ENCODE measurements at places on chromosomes 7 and 10.

GRCh38 chr10:60044971-60045370 lies 138.6 kb upstream of the CCDC6 start:
- DNase-seq, result no peak

DNA sequence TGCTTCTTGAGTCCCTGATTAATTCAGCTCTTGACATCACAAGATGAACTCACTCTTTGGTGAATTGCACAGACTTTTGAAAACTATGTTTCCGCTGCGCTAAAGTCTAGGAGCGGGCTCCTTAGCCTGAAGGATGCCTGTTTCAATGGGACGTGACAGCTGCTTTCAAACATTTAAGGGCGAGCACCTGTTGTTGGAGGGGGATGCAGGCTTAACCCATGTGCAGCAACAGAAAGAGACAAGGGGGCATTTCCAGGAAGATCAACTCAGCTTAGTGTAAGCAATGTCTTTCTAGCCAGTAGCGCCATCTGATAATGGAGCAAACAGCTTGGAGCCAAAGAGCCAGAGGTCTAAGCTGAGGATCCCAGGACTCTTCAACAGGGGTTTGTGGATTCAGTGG lies 8.4 kb upstream of the PFKFB3 start:
- no peak for DNase-seq

DNA sequence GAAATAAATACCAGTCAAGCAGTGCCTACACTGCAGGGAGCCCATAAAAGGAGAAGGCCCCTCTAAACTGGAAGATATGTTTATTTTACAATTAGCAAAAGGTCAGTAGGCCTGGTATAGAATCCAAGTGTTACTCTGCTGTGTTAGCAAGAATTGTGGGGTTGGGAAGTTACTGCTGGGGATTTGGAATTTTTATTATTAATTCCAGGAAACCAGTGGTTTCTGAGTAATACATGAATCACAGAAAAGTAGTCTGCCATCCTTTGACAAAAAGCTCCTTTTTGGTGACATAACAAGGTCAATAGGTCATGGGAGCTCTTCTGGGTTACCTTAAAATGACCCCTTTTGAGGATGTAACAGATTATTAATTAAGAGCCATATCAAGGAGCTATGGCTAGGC lies 67.4 kb downstream of the ZNF92 start:
- DNase-seq, result no peak

- no peak for DNase-seq
Measured at GRCh38 chr10:35396560-35397434, 60.5 kb downstream of the CCNY start.

GRCh38 chr7:68067845-68068244 lies 1071.2 kb downstream of the TYW1 start:
- DNase-seq, result no peak

DNA sequence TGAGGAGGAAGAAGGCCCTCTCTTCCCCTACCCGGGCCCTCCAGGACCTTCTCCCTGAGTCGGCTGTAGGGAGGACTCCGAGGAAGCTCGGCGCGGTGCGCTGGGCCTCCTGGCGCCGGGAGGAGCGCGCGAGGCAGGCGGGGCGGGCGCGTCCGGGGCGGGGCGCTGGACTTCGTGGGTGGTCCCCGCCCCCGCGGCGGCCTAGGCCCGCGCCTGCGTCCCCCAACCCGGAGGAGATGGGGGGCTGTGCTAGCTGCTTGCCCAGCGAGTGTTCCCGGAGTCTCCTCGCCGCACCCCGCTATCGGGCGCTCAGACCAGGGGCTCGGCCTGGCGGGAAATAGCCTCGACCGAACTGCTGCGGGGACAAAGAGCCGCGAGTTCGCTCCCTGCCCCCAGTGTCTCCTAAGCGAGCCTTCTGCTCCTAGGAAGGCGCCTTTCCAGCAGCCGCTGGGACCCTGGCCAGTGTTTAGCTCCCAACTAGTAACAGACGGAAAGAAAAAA lies 19.2 kb upstream of the SMO start:
- DNase-seq, result peak; percentile 34

DNA sequence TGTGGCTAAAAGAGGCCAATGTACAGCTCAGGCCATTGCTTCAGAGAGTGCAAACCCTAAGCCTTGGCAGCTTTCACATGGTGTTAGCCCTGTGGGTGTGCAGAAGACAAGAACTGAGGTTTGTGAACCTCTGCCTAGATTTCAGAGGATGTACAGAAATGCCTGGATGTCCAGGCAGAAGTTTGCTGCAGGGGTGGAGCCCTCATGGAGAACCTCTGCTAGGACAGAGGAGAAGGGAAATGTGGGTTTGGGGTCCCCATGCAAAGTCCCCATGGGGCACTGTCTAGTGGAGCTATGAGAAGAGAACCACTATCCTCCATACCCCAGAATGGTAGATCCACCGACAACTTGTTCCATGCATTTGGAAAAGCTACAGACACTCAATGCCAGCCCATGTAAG lies 12.4 kb downstream of the SORCS1 start:
- no peak for DNase-seq

GRCh38 chr7:13822678-13823077 lies 166.8 kb downstream of the ETV1 start:
- no peak for DNase-seq

DNA sequence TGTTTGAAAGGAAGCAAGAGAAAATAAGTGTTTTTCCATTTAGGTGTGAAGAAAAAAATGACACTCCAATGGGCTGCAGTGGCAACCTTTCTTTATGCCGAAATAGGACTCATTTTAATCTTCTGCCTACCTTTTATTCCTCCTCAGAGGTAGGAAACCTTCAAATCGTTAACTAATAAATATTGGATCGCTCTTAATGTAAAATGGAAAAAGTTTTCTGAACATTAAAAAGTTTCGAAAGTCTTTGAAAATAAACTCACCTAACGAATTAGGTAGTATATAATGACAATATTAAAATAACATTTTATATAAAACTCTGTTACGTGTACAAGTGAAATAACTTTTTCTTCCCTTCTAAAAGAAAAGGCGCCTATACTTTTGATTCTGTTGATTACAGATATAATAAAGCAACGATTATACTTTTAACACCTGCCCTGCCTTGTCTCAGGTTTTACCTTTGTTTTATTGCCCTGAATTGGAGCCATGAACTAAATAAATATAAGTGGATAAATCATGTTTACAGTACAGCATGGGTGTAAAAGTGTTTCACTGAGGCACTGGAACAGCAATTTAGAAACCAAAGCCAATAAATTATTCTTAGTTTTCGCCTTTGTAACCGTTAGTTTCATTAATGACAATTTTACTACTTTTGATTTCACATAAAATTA lies 804 bp downstream of the BCAP29 start:
- DNase-seq, result no peak

GRCh38 chr10:48215486-48216203 lies 58.9 kb downstream of the FRMPD2 start:
- DNase-seq, result peak; percentile 33

- no peak for DNase-seq
Measured at GRCh38 chr7:47636433-47637175, 54.7 kb upstream of the TNS3 start.

DNA sequence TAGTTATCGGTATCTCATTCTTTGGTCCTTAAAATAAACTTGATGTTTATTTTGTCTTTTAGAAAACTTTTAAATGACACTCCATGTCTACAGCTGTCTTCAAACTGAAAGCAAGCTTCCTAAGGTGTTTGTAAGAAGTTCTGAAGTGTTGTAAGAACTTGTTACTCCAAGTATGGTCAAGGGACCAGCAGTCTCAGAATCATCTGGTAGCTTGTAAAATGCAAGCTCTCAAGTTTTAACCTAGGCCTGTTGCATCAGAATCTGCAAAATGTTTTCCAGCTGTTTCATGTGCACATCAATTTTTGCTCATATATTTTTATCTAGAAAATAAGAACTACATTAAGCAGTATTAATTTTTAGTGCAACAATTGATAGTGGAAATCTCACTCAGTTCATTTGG lies 104.1 kb downstream of the THSD7A start:
- DNase-seq, result no peak

DNA sequence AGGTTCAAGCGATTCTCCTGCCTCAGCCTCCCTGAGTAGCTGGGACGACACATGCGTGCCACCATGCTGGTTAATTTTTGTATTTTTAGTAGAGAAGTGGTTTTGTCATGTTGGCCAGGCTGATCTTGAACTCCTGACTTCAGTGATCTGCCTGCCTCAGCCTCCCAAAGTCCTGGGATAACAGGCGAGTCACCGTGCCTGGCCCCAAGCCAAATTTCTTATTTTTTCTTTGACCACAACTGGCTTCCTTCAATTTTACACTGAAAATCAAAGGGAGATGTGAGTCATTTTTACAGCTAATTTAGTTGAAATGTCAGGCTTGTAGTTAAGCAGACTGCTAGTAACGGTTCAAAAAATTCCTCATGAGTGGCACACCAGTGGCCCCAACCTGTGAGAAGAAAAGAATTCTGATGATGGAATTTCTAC lies 7.8 kb downstream of the RNF216 start:
- peak; percentile 34 for DNase-seq

DNA sequence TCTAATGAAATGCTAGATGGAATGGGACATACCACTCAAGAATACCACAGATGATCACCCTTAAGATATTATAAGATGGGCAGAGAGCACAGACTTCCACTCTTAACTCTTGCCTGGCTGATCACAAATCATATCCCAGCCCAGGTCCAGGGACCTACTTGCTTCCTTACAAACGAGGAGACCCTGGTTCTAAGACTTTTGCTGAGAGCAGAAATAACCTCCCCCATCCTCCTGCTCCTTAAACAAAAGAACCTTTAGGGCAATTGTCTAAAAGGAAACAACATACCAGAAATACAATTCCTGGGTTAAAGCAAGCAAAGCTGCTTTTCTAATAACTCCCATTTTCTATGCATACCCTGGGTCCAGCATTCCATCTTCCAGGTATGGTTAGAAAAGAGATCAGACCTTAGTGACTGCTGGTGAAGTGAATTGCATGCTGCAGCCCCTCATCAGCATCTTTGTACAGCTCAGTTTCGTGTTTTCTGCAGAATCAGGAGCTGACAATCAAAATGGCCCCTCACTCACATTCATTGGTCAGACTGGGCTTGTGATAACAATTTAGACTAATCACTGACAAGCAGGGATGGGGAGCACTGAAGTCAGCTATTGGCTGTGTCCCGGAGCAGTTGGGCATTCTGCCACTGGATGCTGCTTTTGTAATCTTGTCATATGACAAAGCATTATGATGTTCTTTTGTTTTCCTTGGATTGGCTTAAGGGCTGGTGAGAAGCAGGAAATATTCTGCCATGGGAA lies 14.6 kb downstream of the IFIT3 start:
- no peak for DNase-seq

DNA sequence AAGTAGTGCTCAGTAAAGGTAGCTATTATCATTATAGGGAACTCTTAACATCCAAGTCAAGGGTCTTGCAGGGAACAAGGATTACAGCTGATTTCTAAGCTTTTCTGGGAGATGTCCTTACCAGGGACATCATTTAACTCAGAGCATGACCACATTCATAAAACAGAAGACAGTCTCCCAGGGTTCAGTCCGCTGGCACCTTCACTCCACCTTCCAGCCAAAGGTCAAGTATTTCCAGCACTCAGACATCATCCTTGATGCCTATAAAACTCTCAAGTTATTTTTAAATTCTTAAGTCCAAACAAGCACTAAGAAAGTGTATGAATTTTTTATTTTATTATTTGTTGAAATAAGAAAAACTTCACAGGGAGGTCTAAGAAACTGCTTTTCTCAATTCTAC lies 119.7 kb upstream of the KMT2E start:
- no peak for DNase-seq

GRCh38 chr10:11604865-11605650 lies 6.4 kb downstream of the USP6NL start:
- no peak for DNase-seq

- no peak for DNase-seq
Measured at GRCh38 chr7:79257959-79258358, 195.5 kb downstream of the MAGI2 start.

DNA sequence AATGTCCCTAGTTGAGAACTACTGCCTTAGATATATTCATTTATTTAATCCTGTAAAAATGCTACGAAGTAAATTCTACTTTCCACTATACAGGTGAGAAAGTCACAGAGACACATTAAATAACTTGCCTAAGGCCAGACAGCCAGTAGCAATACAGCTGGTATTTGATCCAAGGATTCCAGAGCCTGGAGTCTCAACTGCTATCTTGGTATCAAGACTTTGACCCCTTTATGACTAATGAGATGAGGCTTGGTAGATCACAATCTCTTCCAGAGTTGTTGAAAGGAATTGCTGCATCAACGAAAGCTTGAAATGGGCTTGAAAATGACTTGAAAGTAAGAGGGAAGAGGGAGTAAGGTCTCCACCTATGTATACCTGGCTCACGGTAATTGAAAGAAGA lies 83.3 kb downstream of the ORC5 start:
- DNase-seq, result no peak
